ENCODE measurements at places on chromosomes 3 and 15. TPM values are rescaled to one million over a fixed set of nuclear protein-coding genes. Genes with fewer than 3 reads are reported as not detected.

The SMCO1 gene
- not detected for total RNA-seq

The SCG5 gene
- 2.2 TPM for total RNA-seq

The MOBP gene
- not detected for total RNA-seq

The BCL2A1 gene
- 111 TPM for total RNA-seq

The DALRD3 gene
- 31.5 TPM for total RNA-seq

The LRRC34 gene
- 4.7 TPM for total RNA-seq

The C15orf62 gene
- 0.51 TPM for total RNA-seq

The TMEM212 gene
- total RNA-seq: not detected

The ZNF620 gene
- 4.9 TPM for total RNA-seq

The CCDC191 gene
- total RNA-seq: 0.66 TPM

The EHHADH gene
- 2.4 TPM for total RNA-seq

The C3orf20 gene
- total RNA-seq: 0.28 TPM

- H3K27ac ChIP-seq: no peak overlapping the region
- peaks cover 5% of the 10 kb centered on the region for H3K4me1 ChIP-seq
- no peaks in the 10 kb centered on the region for H3K27me3 ChIP-seq
- H3K36me3 ChIP-seq: peaks cover 66% of the 10 kb centered on the region
- H3K4me3 ChIP-seq: no peak overlapping the region
Observed at GRCh38 chr3:48536785-48537184, 19.8 kb downstream of the PFKFB4 start.

DNA sequence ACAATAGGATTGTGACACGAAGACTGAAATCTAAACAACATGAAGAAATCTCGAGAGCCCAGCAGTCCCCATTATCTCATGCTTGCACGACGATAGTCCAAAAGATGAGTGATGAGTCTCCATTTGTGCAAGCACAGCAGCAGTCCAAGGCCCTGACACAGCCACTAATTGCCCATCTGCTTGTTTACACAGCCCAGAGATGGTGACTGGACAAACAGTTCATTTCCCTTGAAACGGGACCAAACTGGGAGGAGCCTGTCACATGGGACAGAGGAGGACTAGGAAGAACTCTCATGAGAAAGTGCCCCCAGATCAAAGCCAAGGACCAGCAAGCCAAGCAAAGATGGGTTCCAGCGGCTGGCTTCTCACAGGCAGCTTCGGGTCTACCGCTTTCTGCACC lies 121.0 kb downstream of the GREM1 start:
- H3K4me3 ChIP-seq: no peak overlapping the region
- no peaks in the 10 kb centered on the region for H3K36me3 ChIP-seq
- H3K27me3 ChIP-seq: peaks cover 8% of the 10 kb centered on the region
- no peak for DNase-seq

DNA sequence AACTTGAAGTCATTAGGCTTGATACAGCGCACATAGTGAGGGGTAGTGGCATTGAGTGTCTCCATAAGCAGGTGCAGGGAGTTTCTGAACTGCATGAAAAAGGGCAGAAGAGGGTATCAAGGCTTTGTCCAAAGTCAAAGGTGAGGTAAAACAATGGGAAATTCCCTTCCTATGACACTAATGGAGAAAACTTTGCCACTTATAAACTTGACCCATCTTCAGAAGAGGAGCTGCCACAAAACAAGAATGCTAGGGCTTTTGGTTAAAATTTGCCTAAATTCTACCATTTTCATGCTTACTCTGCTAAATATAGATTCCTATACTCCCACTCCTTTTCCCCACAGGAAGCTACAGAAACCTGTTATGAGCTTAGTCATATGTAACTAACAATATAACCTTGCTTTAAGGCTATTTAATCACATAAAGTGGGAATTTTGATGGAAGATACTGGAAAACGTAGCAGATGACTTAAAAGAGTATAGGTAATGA lies 87.5 kb upstream of the MYO5C start:
- H3K36me3 ChIP-seq: peaks cover 40% of the 10 kb centered on the region
- H3K27me3 ChIP-seq: no peaks in the 10 kb centered on the region
- DNase-seq: no peak
- peak overlapping the region; percentile 47 for H3K4me3 ChIP-seq
- H3K27ac ChIP-seq: peak overlapping the region; percentile 82
- H3K4me1 ChIP-seq: peaks cover 20% of the 10 kb centered on the region

GRCh38 chr3:98323425-98323824 lies 30.2 kb upstream of the OR5K4 start:
- peaks cover 13% of the 10 kb centered on the region for H3K4me1 ChIP-seq
- H3K27ac ChIP-seq: no peak overlapping the region
- no peak for DNase-seq
- peaks cover 19% of the 10 kb centered on the region for H3K27me3 ChIP-seq

DNA sequence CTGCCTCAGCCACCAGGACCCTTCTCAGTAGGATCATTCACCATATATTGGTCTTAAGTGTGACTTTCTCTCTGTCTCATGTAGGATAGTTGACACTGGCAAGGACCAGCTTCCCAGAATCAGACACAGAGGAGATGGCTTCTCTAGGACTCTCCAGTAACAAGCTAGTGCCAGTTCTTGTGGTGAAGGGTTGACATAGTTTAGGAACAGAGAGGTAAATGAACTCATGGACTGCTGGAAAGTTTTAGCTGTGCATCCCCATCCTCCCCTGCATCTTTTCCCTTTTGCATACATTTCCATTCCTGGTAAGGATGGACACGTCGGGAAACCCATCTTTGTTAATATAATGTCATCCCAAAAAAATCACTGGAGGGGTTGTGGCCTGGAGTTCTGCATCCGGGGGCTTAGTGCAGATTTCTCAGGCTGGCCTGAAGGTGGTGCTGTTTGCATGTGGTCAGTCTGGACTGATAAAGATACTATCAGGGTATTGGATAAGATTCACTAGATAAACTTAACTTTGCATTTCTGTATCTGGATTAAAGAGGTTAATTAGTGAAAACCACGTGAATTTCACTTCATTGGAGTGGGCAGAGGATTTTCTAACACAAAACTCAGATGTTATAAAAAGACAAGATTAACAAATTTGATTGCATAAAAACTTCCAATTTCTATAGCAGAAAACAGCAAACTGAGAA lies 110.8 kb downstream of the TBC1D2B start:
- H3K27me3 ChIP-seq: peaks cover 45% of the 10 kb centered on the region
- peaks cover 4% of the 10 kb centered on the region for H3K4me1 ChIP-seq
- no peaks in the 10 kb centered on the region for H3K36me3 ChIP-seq
- DNase-seq: peak; percentile 86

GRCh38 chr3:153852355-153852754 lies 268.8 kb upstream of the ARHGEF26 start:
- H3K4me1 ChIP-seq: no peaks in the 10 kb centered on the region
- no peaks in the 10 kb centered on the region for H3K36me3 ChIP-seq
- no peak for DNase-seq

DNA sequence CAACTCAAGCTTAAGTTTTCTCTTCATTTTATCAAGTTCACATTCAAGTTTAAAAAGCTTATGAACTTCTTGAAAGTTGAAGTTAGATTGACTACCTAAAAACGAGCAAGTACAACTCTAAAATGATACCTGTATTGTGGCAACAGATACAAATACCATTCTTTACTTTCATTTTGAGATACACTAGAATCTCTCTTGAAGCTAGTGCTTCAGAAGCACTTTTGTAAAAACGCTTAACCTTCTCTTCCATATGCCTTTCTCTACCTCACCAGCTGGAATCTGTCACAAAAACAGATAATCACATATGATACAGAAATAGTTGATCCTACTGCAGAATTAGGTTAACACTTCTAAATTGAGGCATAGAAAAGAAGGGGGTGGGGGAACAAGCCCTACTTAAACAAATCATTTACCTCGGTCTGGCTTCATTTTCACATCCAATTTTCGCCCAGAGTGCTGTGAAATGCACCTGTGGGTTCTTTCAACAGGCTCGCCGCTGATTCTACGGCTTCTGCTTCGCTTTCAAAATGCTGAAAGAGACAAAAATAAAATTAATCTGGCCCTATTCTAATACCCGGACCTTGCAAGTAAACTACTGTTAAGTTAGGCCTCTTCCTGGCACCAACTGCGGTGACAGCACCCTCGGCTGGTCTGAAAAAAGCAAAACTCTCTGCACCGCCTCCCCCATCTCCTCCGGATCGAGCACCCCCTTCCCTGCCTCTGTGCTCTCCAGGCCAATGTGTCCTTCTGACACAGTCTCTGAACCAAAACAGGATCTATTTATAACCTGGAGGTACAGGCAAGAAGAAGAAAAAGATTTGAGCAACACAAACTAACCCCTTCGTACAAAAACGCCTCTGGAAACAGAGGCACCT lies 1.4 kb downstream of the ATOSA start:
- H3K4me1 ChIP-seq: peaks cover 29% of the 10 kb centered on the region
- peaks cover 17% of the 10 kb centered on the region for H3K36me3 ChIP-seq
- DNase-seq: peak; percentile 86

- peak overlapping the region; percentile 6 for H3K4me3 ChIP-seq
- H3K4me1 ChIP-seq: peaks cover 10% of the 10 kb centered on the region
- H3K36me3 ChIP-seq: no peaks in the 10 kb centered on the region
- peaks cover 4% of the 10 kb centered on the region for H3K27me3 ChIP-seq
- DNase-seq: no peak
- no peak overlapping the region for H3K27ac ChIP-seq
Observed at GRCh38 chr15:22949074-22949547, 31.1 kb downstream of the CYFIP1 start.

DNA sequence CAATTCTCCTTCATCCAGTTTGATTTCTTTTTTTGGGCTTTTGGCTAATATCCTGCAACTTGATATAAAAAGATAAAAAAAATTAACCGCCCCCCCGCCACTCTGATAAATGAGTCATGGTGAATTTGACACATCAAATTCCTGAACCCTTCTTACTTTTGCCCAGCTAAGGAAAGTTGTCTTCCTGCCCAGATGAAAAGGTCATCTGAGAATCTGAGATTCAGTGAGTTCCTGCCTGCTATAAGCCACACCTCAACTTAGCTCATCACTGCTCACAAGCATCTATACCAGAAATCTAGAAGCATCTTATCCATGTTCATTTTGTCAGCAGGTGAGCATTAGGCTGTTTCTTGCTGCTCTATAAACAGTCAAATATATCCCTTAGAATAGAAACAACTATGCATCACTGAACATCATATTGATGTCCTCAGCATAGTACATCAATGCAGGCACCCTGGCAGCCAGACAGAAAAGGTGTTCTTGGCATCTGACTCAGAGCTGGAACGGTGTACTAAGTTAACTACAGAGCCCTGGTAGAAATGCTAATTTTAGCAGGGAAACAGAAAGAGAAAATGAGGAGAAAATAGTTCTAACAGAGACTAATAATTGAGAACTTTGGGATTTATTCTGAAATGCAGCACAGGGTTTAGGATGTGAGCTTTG lies 77.1 kb downstream of the SEMA6D start:
- no peak overlapping the region for H3K4me3 ChIP-seq
- H3K27me3 ChIP-seq: no peaks in the 10 kb centered on the region

DNA sequence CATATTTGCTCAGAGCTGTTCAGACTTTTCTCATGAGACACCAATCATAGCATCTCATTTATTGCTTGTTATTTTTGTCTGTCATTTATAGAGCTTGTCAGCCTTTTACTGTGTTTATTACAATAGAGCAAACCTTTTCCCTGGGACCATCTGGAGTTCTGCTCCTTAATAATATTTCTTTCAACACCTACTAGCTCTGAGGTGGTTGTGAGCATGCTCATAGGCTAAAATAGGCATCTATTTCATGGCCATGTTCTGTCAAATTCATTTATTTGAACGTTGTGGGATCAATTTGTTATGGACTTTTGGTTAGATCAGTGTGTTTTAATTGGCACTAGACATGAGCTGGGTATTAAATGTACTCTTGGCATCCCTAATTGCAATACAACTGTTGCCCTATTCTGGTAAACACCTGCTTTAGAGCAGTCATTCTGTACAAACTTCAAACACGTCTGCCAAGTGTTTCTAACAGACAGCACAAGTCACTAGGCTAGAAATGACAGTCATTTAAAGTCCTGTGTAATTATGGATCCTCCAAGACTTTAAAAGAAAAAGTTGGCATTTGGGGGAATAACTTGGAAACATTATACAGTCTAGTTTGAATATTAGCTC lies 766.3 kb downstream of the ZNF385D start:
- no peaks in the 10 kb centered on the region for H3K27me3 ChIP-seq
- no peak for DNase-seq
- no peak overlapping the region for H3K4me3 ChIP-seq
- no peaks in the 10 kb centered on the region for H3K4me1 ChIP-seq
- H3K36me3 ChIP-seq: no peaks in the 10 kb centered on the region

DNA sequence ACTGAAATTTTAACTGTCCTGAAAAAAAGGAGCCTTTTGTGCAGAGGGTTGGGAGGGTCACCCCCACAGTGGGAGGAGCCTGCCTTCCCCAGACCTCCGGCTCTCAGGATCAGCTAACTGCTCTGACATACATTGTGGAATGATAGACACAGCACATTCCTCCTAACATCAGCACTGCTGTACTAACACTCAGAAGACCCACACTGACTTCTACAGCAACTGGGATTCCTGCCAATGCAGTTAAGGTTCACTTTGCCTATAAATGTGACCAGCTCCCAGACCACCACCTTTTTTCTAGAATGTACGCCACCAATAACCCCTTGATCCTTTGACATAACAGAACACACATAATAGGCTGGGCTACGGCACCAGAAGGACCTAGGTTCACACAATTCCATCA lies 3.2 kb downstream of the CPEB1 start:
- H3K36me3 ChIP-seq: no peaks in the 10 kb centered on the region
- no peak overlapping the region for H3K27ac ChIP-seq
- peaks cover 2% of the 10 kb centered on the region for H3K4me1 ChIP-seq
- peaks cover 53% of the 10 kb centered on the region for H3K27me3 ChIP-seq

- H3K27me3 ChIP-seq: peaks cover 25% of the 10 kb centered on the region
- H3K27ac ChIP-seq: no peak overlapping the region
- no peak overlapping the region for H3K4me3 ChIP-seq
- no peak for DNase-seq
- H3K36me3 ChIP-seq: no peaks in the 10 kb centered on the region
Observed at GRCh38 chr15:70437882-70438451, 325.4 kb downstream of the UACA start.
